ENCODE measurements at places on chromosomes 11 and 22.
A peak's percentile ranks its signal among the peaks of the same experiment; 100 is the strongest.

- no peak overlapping the region for H3K4me3 ChIP-seq
- DNase-seq: peak; percentile 25
- peaks cover 52% of the 10 kb centered on the region for H3K4me1 ChIP-seq
- peaks cover 9% of the 10 kb centered on the region for H3K27me3 ChIP-seq
- H3K36me3 ChIP-seq: peaks cover 11% of the 10 kb centered on the region
Measured at GRCh38 chr11:126716456-126717083, 284.0 kb downstream of the KIRREL3 start.

DNA sequence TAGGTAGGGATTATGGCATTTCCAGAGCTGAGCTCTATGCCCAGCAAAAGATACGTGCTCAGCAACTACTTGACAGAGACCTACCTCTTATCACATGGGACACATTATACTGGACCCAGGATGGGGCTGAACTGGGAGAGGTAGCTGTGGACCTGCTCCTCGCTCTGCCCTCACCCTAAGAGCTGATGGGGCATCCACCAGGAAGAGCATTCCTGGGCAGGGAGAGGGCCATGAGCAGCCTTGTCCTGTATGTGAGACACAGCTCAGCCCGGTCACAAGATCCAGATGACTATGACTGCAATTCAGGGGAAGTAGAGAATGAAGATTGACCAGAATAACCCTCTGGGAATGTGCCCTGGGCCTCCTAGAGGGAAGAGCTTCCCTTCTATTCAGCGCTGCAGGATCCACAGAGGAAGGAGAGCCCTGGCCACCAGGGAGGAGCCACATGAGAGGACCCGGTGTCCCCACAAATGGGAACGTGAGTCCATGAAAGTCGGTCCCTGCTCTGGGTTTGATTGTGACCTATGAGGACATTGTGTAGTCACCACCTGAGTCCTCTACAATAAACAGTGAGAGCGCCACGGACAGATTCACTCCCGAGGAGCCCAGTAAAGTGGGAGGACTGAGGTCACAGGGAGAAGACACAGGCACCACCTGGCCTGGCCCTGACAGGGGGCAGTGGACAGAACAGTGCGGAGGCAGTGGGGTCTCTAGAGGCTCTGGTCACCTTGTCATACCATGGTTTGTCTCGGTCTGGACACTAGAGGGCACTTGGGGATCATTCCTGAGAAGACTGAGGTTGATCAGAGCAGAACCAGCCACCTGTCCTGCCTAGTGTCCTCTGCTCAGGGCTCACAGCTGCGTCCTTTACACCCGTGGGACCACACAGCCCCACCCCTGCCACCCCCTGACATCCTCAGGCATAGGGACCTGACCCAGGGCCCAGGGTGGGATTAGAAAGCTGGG, 99.5 kb downstream of the ZNF280B start:
- peaks cover 36% of the 10 kb centered on the region for H3K27me3 ChIP-seq
- no peaks in the 10 kb centered on the region for H3K36me3 ChIP-seq
- no peak overlapping the region for H3K27ac ChIP-seq
- no peak overlapping the region for H3K4me3 ChIP-seq
- H3K4me1 ChIP-seq: no peaks in the 10 kb centered on the region

GRCh38 chr22:33565580-33565995, 354.7 kb downstream of the LARGE1 start:
- H3K36me3 ChIP-seq: peaks cover 9% of the 10 kb centered on the region
- no peaks in the 10 kb centered on the region for H3K27me3 ChIP-seq
- no peaks in the 10 kb centered on the region for H3K4me1 ChIP-seq
- H3K27ac ChIP-seq: no peak overlapping the region
- no peak for DNase-seq

DNA sequence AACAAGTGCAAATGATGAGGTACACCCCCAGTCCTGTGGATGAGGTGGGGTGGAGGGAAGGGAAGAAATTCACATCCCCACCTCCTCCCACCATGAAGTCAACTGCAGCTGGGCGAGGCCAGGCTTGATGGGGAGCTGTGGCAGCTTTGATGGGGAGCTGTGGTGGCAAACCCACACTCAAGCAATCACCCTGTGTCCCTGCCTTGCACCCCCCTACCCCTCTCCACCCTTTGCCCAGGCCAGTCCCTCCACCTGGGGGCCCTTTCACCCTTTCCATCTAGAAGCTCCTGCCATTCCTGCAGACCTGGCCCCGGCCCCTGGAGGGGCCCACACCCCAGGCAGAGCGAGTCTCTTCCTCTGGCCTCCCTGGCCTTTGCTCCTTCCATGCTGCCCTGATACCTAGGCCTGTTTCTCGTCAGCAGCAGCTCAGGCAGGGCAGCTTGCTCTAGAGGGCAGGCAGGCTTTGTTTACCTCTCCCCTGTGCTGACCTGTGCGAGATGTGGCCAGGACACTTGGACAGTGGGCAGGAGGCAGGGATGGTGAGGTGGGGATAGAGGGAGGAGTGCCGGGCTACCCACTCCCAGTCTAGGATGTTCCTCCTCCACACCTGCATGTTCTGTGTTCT, 4.5 kb upstream of the FGF3 start:
- DNase-seq: no peak
- no peaks in the 10 kb centered on the region for H3K36me3 ChIP-seq
- H3K27me3 ChIP-seq: peaks cover 44% of the 10 kb centered on the region
- H3K4me1 ChIP-seq: no peaks in the 10 kb centered on the region

DNA sequence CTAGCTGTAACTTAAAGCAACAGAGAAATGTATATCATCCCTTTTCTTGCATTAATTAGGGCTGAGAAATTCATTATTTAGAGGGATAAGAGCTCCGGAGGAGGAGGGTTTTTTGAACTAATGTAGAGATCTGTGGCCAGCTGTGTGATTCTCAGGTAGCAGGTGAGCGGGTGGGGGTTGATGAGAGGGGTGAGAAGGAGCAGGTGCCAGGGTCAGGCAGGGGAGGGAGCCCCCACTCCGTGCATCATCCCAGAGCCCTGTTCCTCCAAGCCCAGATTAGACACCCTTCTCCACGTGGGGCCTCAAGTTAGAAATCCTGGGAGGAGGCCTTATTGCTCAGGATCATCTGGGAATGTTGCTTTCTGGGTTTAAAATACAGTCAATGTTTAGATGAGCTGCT, 24.9 kb downstream of the ZBTB16 start:
- no peaks in the 10 kb centered on the region for H3K36me3 ChIP-seq
- no peak overlapping the region for H3K27ac ChIP-seq
- peaks cover 31% of the 10 kb centered on the region for H3K27me3 ChIP-seq
- H3K4me1 ChIP-seq: 0 out of 2 replicates have a peak, but pooled peaks cover 5% of the 10 kb centered on the region
- H3K4me3 ChIP-seq: no peak overlapping the region

DNA sequence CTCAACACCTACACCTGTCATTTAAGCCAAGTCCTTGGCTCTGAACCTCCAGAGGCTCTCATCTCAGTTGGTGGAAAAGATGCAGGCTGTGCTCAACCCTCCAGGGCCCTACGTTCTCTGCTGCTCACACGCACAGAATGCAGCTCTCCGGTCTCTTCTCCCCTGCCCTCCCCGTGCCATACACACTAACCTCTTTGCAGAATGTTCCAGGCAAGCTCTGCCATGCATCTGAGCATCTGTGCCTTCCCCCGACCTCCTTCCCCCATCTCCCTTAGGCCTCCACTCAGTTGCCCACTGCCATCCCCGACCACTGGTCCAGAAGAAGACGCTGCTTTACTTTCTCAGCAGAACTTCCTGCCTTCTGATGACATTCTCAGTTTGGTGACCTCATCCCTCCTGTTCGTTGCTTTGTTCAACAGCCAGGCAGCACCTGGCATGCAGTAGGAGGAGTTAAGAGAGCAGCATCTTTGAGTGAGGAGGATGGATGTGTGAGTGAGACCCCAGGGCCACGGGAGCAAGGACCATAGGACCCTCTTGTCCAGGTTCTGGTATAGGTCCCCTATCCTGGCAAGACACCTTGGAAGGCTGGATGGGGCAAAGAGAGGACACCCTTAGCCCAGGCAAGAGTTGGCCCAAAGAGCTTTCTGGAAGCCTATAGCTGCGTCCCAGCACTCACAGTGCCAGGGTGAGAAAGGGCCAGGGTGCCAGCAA, 598.0 kb downstream of the BRD1 start:
- H3K36me3 ChIP-seq: peaks cover 4% of the 10 kb centered on the region
- H3K4me1 ChIP-seq: no peaks in the 10 kb centered on the region
- no peak overlapping the region for H3K4me3 ChIP-seq
- H3K27me3 ChIP-seq: peaks cover 4% of the 10 kb centered on the region
